Activated naive CD4-positive, alpha-beta T cell treated with anti-CD3 and anti-CD28 coated beads for 36 hours (primary cell): ENCODE measurements at places on chromosomes 2 and 18. TPM values are rescaled to one million over a fixed set of nuclear protein-coding genes. Genes with fewer than 3 reads are reported as not detected.
A peak's percentile ranks its signal among the peaks of the same experiment; 100 is the strongest.

The ELOA2 gene
- total RNA-seq: not detected

The NDUFS1 gene
- 83.3 TPM for total RNA-seq

The CACNB4 gene
- total RNA-seq: 0.15 TPM

The TRABD2A gene
- 41.7 TPM for total RNA-seq

The SCYGR3 gene
- not detected for total RNA-seq

The ESPNL gene
- total RNA-seq: 0.15 TPM

The PRKRA gene
- 78.2 TPM for total RNA-seq

The CD28 gene
- total RNA-seq: 165 TPM

The SAP130 gene
- 20.4 TPM for total RNA-seq

GRCh38 chr2:99338029-99338585, 918 bp downstream of the EIF5B start:
- peaks cover 56% of the 10 kb centered on the region for H3K4me1 ChIP-seq
- no peaks in the 10 kb centered on the region for H3K27me3 ChIP-seq
- H3K4me3 ChIP-seq: no peak overlapping the region
- no peaks in the 10 kb centered on the region for H3K36me3 ChIP-seq
- H3K27ac ChIP-seq: no peak overlapping the region

- no peaks in the 10 kb centered on the region for H3K27me3 ChIP-seq
- no peaks in the 10 kb centered on the region for H3K4me1 ChIP-seq
- DNase-seq: no peak
- no peaks in the 10 kb centered on the region for H3K36me3 ChIP-seq
- no peak overlapping the region for H3K4me3 ChIP-seq
- no peak overlapping the region for H3K27ac ChIP-seq
These were observed 708.1 kb downstream of the SLC4A3 start for GRCh38 chr2:220335591-220335915.

GRCh38 chr2:63819765-63820717, 21.7 kb upstream of the UGP2 start:
- no peaks in the 10 kb centered on the region for H3K36me3 ChIP-seq
- H3K27ac ChIP-seq: no peak overlapping the region
- no peak overlapping the region for H3K4me3 ChIP-seq
- H3K27me3 ChIP-seq: no peaks in the 10 kb centered on the region
- H3K4me1 ChIP-seq: no peaks in the 10 kb centered on the region

- H3K27me3 ChIP-seq: peaks cover 21% of the 10 kb centered on the region
- no peaks in the 10 kb centered on the region for H3K36me3 ChIP-seq
- DNase-seq: no peak
- H3K27ac ChIP-seq: no peak overlapping the region
- no peak overlapping the region for H3K4me3 ChIP-seq
These were observed 243.2 kb upstream of the RAB12 start for GRCh38 chr18:8366070-8366469.

- H3K36me3 ChIP-seq: no peaks in the 10 kb centered on the region
- H3K27ac ChIP-seq: no peak overlapping the region
- H3K4me3 ChIP-seq: no peak overlapping the region
- peaks cover 7% of the 10 kb centered on the region for H3K27me3 ChIP-seq
- peaks cover 20% of the 10 kb centered on the region for H3K4me1 ChIP-seq
- peak; percentile 12 for DNase-seq
These were observed 36.9 kb upstream of the MEX3C start for GRCh38 chr18:51234117-51235008.

DNA sequence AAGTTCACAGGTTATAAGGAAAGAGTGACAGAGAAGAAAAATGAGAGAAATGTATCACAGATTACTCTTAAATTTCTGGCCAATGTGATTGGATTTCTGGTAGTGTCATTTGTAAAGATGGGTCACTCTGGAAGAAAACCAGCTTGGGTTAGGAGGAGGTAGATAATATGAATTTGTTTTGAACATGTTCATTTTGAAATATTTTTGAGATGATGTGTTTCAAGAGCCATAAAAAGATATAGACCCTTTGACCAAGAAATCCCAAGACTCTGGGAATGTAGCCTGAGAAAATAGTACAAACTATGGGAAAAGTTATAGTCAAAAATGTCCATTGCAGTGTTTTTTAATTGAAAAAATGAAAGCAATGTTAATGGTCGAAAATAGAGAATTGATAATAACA, 70.7 kb downstream of the CALCRL start:
- H3K27me3 ChIP-seq: no peaks in the 10 kb centered on the region
- H3K4me3 ChIP-seq: no peak overlapping the region
- no peaks in the 10 kb centered on the region for H3K36me3 ChIP-seq
- DNase-seq: no peak
- no peaks in the 10 kb centered on the region for H3K4me1 ChIP-seq
- H3K27ac ChIP-seq: no peak overlapping the region

GRCh38 chr2:180943275-180943674, 37.1 kb upstream of the UBE2E3 start:
- H3K27ac ChIP-seq: no peak overlapping the region
- no peak for DNase-seq
- H3K4me3 ChIP-seq: no peak overlapping the region
- H3K27me3 ChIP-seq: peaks cover 2% of the 10 kb centered on the region
- no peaks in the 10 kb centered on the region for H3K36me3 ChIP-seq

DNA sequence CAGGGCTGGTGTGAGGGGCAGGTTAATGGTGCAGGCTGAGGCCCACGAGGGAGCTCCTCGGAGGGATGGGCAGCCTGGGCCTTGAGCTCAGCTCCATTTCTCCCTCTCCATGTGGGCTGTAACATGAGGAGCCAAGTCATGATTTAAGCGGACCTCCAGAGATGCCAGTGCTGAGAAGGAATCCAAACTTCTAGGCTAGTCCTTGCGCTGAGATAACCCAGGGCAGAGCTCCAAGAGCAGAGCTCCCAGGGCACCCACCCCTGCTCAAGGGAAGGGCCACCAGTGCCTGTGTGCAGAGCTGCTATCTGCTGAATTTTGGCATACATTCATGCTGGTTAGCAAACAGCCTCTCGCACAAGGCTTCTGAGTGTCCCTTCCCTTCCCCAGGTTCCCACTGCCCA, 95.1 kb downstream of the MRO start:
- no peak for DNase-seq
- H3K4me3 ChIP-seq: no peak overlapping the region

DNA sequence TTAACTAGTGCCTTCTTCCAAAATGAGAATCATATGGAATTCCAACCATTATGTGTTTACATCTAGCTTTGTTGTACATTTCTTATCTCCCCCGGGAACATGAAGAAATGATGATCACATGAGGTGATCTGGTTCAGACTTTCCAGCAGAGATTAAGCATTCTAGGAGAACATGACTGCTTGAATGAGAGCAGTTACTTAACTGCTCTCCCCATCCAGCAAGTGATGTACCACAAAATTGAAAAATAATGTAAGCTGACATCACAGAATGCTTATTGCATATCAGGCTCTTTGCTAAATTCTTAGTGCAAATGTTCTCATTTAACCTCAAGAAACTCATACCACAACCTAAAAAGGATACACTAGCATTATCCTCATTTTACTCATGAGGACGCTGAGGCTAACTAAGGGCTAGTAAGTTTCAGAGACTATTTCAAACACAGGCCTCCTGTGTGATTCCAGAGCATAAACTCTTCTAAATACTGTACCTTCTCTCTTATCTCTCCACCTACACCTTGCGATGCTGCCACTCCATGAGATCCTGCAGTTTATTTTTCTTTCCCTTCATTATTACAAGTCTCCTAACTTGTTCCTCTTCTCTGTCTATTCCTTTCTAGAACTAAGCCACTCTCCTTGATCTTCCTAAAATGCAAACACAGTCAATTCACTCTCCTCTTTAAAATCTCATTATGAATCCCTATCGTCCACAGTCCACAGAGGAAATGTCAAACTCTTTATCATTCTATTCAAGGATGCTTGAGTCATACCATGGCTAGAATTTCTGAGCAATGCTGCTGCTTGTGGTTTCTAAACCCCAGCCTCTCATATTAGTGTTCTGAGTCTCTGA, 1224.8 kb upstream of the ZEB2 start:
- no peaks in the 10 kb centered on the region for H3K36me3 ChIP-seq
- no peak overlapping the region for H3K4me3 ChIP-seq
- peaks cover 8% of the 10 kb centered on the region for H3K4me1 ChIP-seq
- no peak for DNase-seq
- no peak overlapping the region for H3K27ac ChIP-seq
- H3K27me3 ChIP-seq: no peaks in the 10 kb centered on the region

DNA sequence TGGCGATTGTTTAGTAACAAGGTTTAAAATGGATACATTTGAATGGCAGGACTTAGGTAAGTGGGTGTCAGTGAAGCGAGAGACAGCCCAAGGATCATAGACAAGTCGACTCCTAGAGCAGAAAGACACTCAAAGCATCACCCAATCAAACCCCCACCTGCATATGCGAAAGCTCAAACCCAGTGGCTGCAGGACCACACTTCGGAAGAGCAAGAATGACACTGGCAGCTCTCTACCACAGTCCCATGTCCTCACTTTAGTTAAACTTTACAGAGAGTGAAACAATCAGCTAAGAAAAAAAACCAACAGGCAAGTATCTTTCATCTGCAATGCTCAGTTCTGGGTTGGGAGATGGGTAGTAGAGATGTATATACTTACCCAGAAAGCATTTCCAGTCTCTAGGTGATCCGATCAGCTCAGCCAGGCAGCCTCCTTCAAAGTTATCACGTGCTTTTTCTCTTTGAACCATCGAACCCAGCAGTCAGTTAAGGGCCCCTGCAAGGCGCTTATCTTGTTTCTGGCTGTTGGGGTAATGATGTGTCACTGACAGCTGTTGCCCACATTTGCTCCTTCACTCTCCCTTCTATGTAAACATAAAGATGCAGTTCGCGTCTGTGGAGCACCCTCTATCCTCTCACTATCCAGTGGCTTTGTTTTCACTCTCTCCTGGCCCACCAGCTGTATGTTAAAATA, 357.5 kb upstream of the ID2 start:
- no peaks in the 10 kb centered on the region for H3K36me3 ChIP-seq
- H3K27ac ChIP-seq: no peak overlapping the region
- DNase-seq: peak; percentile 18

DNA sequence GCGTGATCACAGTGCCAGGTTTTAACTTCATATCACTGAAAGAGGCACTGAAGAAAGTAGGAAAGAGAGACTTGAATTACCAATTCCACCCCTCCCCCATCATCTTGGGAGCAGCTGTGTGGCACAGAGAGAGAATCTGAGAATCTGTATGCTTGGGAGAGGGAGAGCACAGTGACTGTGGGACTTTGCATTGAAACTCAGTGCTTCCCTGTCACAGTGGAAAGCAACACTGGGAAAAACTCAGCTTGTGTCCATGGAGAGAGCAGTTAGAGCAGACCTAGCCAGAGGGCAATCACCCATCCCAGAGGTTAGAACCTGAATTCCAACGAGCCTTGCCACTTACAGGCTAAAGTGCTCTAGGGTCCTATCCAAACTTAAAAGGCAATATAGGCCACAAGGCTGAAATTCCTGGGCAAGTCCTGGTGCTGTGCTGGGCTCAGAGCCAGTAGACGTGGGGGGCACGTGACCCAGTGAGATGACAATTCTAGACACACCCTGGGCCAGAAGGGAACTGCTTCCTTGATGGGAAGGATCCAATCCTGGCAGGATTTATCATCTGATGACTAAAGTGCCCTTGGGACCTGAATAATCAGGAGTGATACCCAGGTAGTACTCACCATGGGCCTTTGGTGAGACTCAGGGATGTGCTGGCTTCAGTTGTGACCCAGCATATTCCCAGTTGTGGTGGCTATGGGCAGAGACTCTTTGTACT, 15.5 kb upstream of the ABCB11 start:
- H3K36me3 ChIP-seq: peaks cover 6% of the 10 kb centered on the region
- H3K27me3 ChIP-seq: no peaks in the 10 kb centered on the region
- H3K4me3 ChIP-seq: no peak overlapping the region
- no peaks in the 10 kb centered on the region for H3K4me1 ChIP-seq

DNA sequence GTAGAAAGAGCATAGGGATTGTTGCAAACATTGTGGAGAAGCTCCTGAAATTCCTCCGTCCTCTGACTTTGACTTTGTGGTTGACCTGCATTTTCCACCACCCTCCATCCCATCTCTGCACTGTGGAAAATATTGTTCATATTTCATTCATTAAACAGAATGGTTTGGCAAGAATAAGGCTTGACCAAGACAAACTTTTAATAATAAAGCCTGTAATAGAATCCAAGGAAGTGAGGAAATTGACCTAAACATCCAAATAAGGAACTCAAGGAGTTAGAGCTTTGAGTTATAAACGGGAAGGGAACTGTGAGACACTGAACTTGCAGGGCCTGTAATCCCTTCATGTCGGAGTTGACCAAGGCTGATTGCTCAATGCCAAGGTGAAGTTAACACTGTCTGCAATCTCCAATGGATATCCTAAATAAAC, 115.2 kb downstream of the GFPT1 start:
- no peaks in the 10 kb centered on the region for H3K36me3 ChIP-seq
- no peak for DNase-seq

DNA sequence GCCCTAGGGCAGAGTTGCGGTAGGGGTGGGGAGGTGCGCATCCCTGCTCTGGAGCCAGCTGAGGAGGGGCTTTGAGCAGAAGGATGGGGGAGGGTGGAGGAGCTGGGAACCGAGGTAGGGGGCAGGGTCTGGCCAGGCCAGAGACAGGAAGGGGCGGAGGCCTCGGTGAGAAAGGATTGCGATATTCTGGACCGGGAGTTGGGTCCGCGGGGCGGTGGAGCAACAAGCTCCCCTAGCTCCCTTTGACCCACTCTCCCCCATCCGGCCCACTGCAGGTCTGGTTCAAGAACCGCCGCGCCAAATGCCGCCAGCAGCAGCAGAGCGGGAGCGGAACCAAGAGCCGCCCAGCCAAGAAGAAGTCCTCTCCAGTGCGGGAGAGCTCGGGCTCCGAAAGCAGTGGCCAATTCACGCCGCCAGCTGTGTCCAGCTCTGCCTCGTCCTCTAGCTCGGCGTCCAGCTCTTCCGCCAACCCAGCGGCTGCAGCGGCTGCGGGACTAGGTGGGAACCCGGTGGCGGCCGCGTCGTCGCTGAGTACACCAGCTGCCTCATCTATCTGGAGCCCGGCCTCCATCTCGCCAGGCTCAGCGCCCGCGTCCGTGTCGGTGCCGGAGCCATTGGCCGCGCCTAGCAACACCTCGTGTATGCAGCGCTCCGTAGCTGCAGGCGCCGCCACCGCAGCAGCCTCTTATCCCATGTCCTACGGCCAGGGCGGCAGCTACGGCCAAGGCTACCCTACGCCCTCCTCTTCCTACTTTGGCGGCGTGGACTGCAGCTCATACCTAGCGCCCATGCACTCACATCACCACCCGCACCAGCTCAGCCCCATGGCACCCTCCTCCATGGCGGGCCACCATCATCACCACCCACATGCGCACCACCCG, 4.8 kb downstream of the OTX1 start:
- H3K27me3 ChIP-seq: peaks cover 82% of the 10 kb centered on the region
- H3K4me1 ChIP-seq: peaks cover 69% of the 10 kb centered on the region
- H3K4me3 ChIP-seq: peak overlapping the region; percentile 57
- H3K36me3 ChIP-seq: no peaks in the 10 kb centered on the region
- peak; percentile 12 for DNase-seq

- H3K27me3 ChIP-seq: peaks cover 8% of the 10 kb centered on the region
- no peak overlapping the region for H3K27ac ChIP-seq
- no peaks in the 10 kb centered on the region for H3K36me3 ChIP-seq
- peak; percentile 59 for DNase-seq
- peaks cover 5% of the 10 kb centered on the region for H3K4me1 ChIP-seq
- H3K4me3 ChIP-seq: peak overlapping the region; percentile 53
These were observed 650.5 kb downstream of the GALR1 start for GRCh38 chr18:77899972-77900754.

- no peaks in the 10 kb centered on the region for H3K36me3 ChIP-seq
- no peak overlapping the region for H3K27ac ChIP-seq
- DNase-seq: no peak
- peaks cover 7% of the 10 kb centered on the region for H3K27me3 ChIP-seq
These were observed 99.1 kb downstream of the GREB1L start for GRCh38 chr18:21341141-21341540.

GRCh38 chr2:168475636-168476035, 19.6 kb downstream of the CERS6 start:
- no peak for DNase-seq

- DNase-seq: no peak
- H3K36me3 ChIP-seq: peaks cover 7% of the 10 kb centered on the region
- no peak overlapping the region for H3K4me3 ChIP-seq
- H3K27ac ChIP-seq: no peak overlapping the region
- H3K27me3 ChIP-seq: peaks cover 3% of the 10 kb centered on the region
- H3K4me1 ChIP-seq: peaks cover 34% of the 10 kb centered on the region
These were observed 2.1 kb upstream of the CLIP4 start for GRCh38 chr2:29113027-29113686.
